ENCODE measurements at places on chromosomes 1 and 21.

GRCh38 chr1:6918186-6918924 is 133.1 kb downstream of the CAMTA1 start:
- DNase-seq = no peak

DNA sequence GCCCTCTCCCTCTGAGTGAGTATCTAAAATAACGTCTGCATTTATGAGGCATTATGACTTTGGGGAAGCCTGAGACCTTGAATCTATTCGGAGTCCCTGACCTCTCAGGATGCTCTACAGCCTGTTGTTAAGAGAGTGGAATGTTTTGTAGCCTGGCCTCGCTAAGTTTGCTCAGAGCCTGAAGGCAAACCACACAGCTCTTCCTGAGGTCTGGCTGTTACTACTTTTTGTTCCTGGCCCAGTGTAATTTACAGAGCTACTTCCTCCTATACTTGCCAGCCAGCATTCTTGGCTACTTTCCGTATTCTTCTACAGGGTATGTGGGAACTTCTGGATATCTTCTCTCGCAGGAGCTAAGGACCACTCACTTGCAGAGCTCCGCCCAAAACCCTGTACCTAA is 3.6 kb upstream of the ZMYM4 start:
- DNase-seq = peak; percentile 92

- peak; percentile 49 for DNase-seq
Observed at GRCh38 chr1:35377555-35377954, 109.0 kb downstream of the ZMYM4 start.

DNA sequence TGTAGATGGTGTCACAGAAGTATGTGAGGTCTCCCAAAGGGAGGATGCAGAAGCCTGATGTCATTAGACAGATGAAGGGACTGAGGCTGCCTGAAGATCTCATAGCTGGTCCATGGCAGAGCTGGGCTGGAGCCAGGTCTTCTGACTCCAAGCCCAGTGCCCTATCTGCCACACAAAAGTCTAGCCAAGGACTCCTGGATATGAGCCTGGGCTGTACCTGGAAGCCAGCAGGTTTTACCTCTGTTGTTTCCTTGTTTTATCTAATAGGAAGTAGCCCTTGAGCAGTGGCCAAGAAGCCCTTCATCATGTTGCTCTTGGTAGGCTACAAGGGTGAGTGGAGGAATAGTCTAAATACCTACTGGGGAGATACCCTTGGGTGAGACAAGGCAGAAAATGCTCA is 74.4 kb upstream of the SLC44A3 start:
- no peak for DNase-seq

- DNase-seq = peak; percentile 86
Observed at GRCh38 chr1:234149217-234149616, 224.0 kb upstream of the COA6 start.

GRCh38 chr1:155002464-155003226 is at the start of gene ZBTB7B:
TSS of gene ZBTB7B (plus strand) at chr1:155002802. CDS start at chr1:155014661, 11,859 bp downstream.
- peak; percentile 46 for DNase-seq

Data from EH (cell line).